HFFc6 (cell line): ENCODE measurements at places on chromosomes 1 and 21. TPM values are rescaled to one million over a fixed set of nuclear protein-coding genes. Genes with fewer than 3 reads are reported as not detected.
A peak's percentile ranks its signal among the peaks of the same experiment; 100 is the strongest.

NHLH1 gene
- 0.08 to 0.11 TPM (median 0.09 TPM) in 3 replicates for total RNA-seq

RIMS3 gene
- total RNA-seq, result 0.07 TPM in 1 of 3 replicates, not detected in the others

MRAP gene
- not detected in 3 replicates for total RNA-seq

SLAMF8 gene
- 0.11 to 0.57 TPM in 2 of 3 replicates, not detected in the other for total RNA-seq

CRP gene
- not detected in 3 replicates for total RNA-seq

MASP2 gene
- total RNA-seq, result 0.12 TPM in 1 of 3 replicates, not detected in the others

ITLN2 gene
- not detected in 3 replicates for total RNA-seq

GRCh38 chr1:6396998-6397397, 3.4 kb upstream of the ACOT7 start:
- no peak for DNase-seq
- peaks cover 19% of the 10 kb centered on the region for H3K4me1 ChIP-seq
- H3K27me3 ChIP-seq, result peaks cover 1% of the 10 kb centered on the region; the same call in 1 of the 2 replicates
- no peaks in the 10 kb centered on the region for H3K36me3 ChIP-seq
- H3K4me3 ChIP-seq, result no peak overlapping the region

DNA sequence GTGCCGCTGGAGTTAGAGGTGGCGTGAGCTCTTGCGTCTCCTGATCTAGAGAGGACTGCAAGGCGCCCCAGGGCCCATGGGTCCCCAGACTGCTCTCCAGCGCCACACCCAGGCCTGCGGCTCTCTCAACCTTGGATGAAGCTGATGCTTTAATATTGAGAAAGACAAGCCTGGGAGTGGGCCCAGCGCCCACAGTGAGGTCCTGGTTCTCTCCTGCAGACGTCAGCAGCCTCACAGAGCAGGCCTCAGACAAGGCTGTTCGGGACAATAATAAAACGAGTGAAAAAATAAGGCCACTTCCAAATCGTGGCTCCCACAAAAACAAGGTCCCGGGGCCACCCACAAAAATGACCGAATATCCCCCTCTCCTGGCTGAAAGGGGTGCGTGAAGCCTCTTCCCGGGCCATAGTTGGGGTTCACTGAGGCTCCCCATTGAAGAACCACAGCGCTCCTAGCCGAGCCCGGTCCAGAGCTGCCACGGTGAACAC, 6.0 kb upstream of the DNMT3L start:
- H3K27ac ChIP-seq, result no peak overlapping the region
- H3K4me3 ChIP-seq, result no peak overlapping the region
- no peak for DNase-seq
- H3K27me3 ChIP-seq, result peaks cover 5% of the 10 kb centered on the region
- no peaks in the 10 kb centered on the region for H3K4me1 ChIP-seq
- no peaks in the 10 kb centered on the region for H3K36me3 ChIP-seq

DNA sequence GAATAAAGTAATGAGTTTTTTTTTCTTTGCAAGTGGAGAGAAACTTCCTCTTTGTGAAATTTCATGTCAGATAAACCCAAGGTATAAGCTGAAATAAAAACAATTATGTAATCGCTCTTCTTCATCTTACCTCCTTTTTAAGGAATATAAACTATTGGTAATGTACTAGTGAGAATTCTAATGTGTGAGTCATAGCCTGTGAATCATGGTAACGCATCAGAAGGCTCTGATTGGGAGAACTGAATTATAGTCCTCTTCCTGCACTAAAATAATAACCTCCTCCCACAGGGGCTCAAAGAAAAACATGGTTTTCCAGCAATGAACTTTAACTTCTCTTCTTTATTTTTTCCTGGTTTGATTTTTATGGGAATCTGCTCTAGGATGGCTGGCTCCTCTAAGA, 57.1 kb upstream of the COX20 start:
- H3K27ac ChIP-seq, result peak overlapping the region; percentile 27; the same call in 1 of the 2 replicates
- no peaks in the 10 kb centered on the region for H3K36me3 ChIP-seq
- no peak overlapping the region for H3K4me3 ChIP-seq
- DNase-seq, result peak; percentile 70

DNA sequence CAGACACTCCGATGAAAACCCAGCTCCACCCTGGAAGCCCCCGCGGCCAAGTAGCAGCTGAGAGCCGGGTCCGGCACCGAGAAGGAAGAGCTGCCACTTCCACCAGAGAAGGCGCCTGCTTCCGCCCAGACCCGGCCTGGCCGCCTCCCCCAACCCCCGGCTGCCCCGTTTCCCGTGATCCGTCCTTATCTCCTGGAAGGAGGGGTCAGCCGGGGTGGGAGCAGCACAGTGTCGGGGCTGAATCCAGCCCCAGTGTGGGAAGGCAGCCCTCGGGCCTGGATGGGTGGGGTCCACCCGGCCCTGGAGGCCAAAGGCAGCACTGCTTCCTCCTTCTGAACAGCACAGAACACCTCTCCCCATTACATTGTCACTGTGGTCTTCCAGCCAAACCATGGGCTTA, 69.4 kb downstream of the MEGF6 start:
- peaks cover 30% of the 10 kb centered on the region for H3K4me1 ChIP-seq
- no peak overlapping the region for H3K4me3 ChIP-seq
- H3K27me3 ChIP-seq, result no peaks in the 10 kb centered on the region; the same call in 1 of the 2 replicates
- DNase-seq, result no peak
- peak overlapping the region; percentile 98 for H3K27ac ChIP-seq
- no peaks in the 10 kb centered on the region for H3K36me3 ChIP-seq

GRCh38 chr1:232818040-232818439, 12.8 kb downstream of the MAP10 start:
- H3K4me3 ChIP-seq, result no peak overlapping the region
- H3K4me1 ChIP-seq, result no peaks in the 10 kb centered on the region
- H3K27me3 ChIP-seq, result no peaks in the 10 kb centered on the region; the same call in 1 of the 2 replicates

- H3K27me3 ChIP-seq, result peaks cover 3% of the 10 kb centered on the region; the same call in 1 of the 2 replicates
- H3K36me3 ChIP-seq, result no peaks in the 10 kb centered on the region
- no peak overlapping the region for H3K4me3 ChIP-seq
- peak; percentile 71 for DNase-seq
Observed at GRCh38 chr1:172671591-172671990, 12.7 kb downstream of the FASLG start.

DNA sequence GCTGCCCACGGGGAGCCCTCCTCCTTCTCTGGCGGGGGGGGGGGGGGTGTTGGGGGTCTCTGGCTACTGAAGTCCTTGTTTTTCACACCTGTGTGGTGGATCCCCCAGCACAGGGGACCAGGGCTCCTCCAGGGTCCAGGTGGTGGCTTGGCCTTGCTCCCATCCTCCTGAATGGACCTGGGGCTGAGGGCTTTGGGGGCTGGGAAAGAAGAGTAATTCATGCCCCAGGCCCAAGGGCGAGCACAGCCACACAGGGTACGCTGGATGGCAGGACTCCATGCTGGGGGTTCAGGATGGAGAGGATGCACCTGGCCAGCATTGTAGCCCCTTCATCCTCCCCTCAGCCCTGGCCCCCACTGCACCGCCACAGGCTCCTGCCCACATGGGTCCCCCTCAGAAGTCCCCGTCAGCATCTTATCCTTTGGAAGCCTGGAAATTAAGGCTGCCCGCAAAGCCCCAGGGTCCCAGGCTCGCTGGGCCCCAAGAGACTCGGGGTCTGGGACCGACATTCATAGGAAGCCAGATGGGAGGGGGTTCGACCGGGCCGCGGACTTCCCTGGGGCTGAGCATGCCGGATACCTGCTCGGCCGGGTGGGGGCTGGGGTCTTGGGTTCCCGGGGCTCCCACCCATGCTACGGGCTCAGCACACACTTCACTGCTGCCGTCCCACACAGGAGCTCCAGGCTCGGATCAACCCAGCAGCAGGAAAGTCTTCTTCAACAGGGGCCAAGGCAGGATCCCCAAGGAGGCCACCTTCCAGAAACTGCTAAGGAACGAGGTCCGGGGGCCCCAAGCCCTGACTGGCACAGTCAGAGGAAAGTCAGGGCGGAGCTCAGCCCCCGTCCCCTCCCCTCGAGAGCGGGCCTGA, 49.0 kb upstream of the ACTRT2 start:
- H3K36me3 ChIP-seq, result no peaks in the 10 kb centered on the region
- H3K4me3 ChIP-seq, result no peak overlapping the region
- DNase-seq, result no peak
- H3K4me1 ChIP-seq, result no peaks in the 10 kb centered on the region
- H3K27ac ChIP-seq, result no peak overlapping the region

GRCh38 chr1:108572182-108572581, 12.3 kb downstream of the EEIG2 start:
- no peaks in the 10 kb centered on the region for H3K36me3 ChIP-seq
- H3K27ac ChIP-seq, result no peak overlapping the region
- no peak for DNase-seq
- no peaks in the 10 kb centered on the region for H3K27me3 ChIP-seq
- no peak overlapping the region for H3K4me3 ChIP-seq

DNA sequence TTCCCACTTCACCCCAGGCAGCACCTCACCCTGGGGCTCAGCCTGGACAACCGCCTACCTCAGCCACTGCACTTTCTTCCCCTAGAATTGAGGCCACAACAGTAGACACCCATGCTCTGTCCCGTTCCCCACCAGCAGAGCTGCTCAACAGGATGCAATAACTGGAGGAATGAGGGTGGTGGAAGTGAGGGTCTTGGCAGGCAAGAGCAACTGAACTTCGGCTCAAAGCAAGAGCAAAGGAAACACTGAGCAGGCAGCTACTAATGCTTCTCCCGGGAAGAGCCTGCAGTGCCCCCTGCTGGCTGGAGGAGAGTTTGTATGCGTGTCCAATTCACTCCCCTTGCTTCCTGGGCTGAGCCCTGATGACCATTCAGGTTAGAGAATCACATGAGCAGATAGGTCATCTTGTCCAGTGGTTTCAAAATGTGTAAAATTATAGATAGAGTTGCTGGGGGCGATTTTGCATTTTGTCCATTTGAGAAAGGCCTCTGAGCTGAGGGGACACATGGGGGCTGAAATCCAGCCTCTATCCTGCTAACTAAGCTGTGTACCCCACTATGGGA, 13.9 kb downstream of the NT5C1A start:
- no peak overlapping the region for H3K27ac ChIP-seq
- H3K4me1 ChIP-seq, result peaks cover 9% of the 10 kb centered on the region; the same call in 1 of the 2 replicates
- no peak overlapping the region for H3K4me3 ChIP-seq
- DNase-seq, result peak; percentile 45

GRCh38 chr1:239566074-239566473, 179.7 kb downstream of the CHRM3 start:
- peak; percentile 33 for DNase-seq
- H3K27me3 ChIP-seq, result no peaks in the 10 kb centered on the region; the same call in 1 of the 2 replicates
- no peaks in the 10 kb centered on the region; the same call in 1 of the 2 replicates for H3K36me3 ChIP-seq

- DNase-seq, result no peak
- H3K4me1 ChIP-seq, result peaks cover 75% of the 10 kb centered on the region
- H3K36me3 ChIP-seq, result peaks cover 14% of the 10 kb centered on the region
Observed at GRCh38 chr1:214475331-214475730, 76.1 kb downstream of the PTPN14 start.

DNA sequence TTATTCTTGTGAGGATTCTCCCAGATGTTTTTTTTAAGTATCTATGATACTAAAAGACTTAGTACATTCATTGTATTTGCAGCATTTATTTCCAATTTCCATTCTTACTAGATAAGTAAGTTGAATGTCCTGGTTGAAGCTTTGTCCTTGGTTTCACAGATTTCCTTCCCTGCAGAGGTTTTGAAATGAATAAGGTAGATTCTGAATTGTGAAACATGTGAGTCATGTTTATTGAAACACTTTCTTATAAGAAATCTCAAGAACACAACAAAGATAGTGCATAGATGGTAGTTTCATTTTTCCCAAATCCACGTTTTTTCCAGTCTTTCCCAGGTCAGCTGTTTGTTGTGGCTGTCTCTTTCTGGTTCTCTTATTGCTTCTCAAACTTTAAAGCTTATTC, 24.8 kb downstream of the GABPA start:
- no peak for DNase-seq
- H3K4me1 ChIP-seq, result no peaks in the 10 kb centered on the region
- no peaks in the 10 kb centered on the region for H3K27me3 ChIP-seq
- H3K27ac ChIP-seq, result no peak overlapping the region

- peaks cover 56% of the 10 kb centered on the region for H3K4me1 ChIP-seq
- H3K27me3 ChIP-seq, result no peaks in the 10 kb centered on the region; the same call in 1 of the 2 replicates
- H3K4me3 ChIP-seq, result peak overlapping the region; percentile 11; the same call in 1 of the 2 replicates
- peak overlapping the region; percentile 48 for H3K27ac ChIP-seq
Observed at GRCh38 chr21:28485301-28486022, 507.2 kb downstream of the LTN1 start.

DNA sequence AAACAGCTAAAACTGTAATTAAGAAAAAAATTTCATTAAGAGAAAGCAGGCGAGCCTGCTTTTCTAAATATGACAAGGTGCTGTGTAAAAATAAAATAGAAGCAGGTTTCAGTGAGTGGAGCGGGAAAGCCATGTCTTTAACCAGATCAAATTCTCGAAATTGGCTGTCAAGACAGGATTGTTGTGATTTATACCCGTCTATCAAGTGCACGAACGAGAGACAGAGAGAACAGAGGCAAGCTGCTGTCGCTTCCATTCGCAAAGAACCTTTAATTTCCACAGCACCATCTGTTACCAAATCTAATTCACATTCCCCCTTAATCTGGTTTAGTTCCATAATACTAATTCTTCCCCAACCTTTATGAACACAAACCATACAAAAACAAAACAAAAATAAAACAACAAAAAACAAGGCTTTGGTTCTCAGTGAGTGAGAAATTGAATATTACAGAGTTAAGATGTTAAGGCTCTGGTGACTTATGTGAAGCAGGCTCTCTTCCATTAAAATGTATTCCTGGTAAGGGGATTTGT, 35.0 kb downstream of the ESRRG start:
- no peak for DNase-seq
- H3K27ac ChIP-seq, result no peak overlapping the region
- H3K4me1 ChIP-seq, result peaks cover 7% of the 10 kb centered on the region; the same call in 1 of the 2 replicates
- H3K27me3 ChIP-seq, result no peaks in the 10 kb centered on the region; the same call in none of the 2 replicates
- no peak overlapping the region for H3K4me3 ChIP-seq
- no peaks in the 10 kb centered on the region for H3K36me3 ChIP-seq

GRCh38 chr1:204201348-204202040, 5.2 kb upstream of the KISS1 start:
- no peaks in the 10 kb centered on the region for H3K36me3 ChIP-seq
- no peaks in the 10 kb centered on the region for H3K27me3 ChIP-seq
- peaks cover 50% of the 10 kb centered on the region for H3K4me1 ChIP-seq
- H3K4me3 ChIP-seq, result no peak overlapping the region

- no peak for DNase-seq
- H3K27me3 ChIP-seq, result peaks cover 31% of the 10 kb centered on the region
- H3K27ac ChIP-seq, result no peak overlapping the region
- H3K36me3 ChIP-seq, result no peaks in the 10 kb centered on the region
- peaks cover 5% of the 10 kb centered on the region; the same call in 1 of the 2 replicates for H3K4me1 ChIP-seq
Observed at GRCh38 chr1:167454894-167455785, 63.2 kb downstream of the CD247 start.

DNA sequence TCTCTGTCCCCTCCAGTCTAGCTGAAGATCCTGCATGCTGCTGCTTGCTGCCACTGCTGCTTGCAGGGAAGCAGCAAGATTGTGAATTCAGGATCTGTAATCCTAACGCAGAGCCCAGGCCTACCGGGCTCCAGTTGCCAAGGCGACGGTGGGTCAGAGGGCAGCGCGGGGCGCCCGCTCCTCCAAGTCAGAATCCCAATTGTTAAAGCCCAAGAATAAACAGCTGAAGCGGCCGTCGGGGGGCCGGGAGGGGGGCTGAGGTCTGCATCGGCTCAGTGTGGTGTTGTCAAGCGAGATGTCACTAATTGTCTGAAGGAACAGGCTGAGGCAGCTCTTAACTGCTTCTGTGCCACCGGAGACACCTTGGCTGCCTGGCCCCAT, 36.8 kb downstream of the AHDC1 start:
- H3K4me3 ChIP-seq, result 0 out of 2 replicates have a peak overlapping the region, but pooled peaks have one; percentile 69
- peak overlapping the region; percentile 78; the same call in 1 of the 2 replicates for H3K27ac ChIP-seq
- H3K4me1 ChIP-seq, result peaks cover 90% of the 10 kb centered on the region

GRCh38 chr1:26190373-26190987, at the start of gene CATSPER4:
Gene CATSPER4 (plus strand): TSS chr1:26190602. CDS start chr1:26190628, 26 bp downstream.
- no peak within 1 kb of the TSS for H3K4me3 ChIP-seq
- H3K27me3 ChIP-seq, result peaks cover 26% of the 10 kb centered on the region
- H3K4me1 ChIP-seq, result no peaks in the 10 kb centered on the region
- H3K36me3 ChIP-seq, result no peaks in the 10 kb centered on the region

- H3K27ac ChIP-seq, result no peak overlapping the region
- H3K4me1 ChIP-seq, result peaks cover 30% of the 10 kb centered on the region
- H3K27me3 ChIP-seq, result no peaks in the 10 kb centered on the region
- peaks cover 7% of the 10 kb centered on the region for H3K36me3 ChIP-seq
- no peak overlapping the region for H3K4me3 ChIP-seq
Observed at GRCh38 chr21:45468971-45469272, 64.0 kb downstream of the COL18A1 start.
